ENCODE measurements at places on chromosomes 12 and 14.

DNA sequence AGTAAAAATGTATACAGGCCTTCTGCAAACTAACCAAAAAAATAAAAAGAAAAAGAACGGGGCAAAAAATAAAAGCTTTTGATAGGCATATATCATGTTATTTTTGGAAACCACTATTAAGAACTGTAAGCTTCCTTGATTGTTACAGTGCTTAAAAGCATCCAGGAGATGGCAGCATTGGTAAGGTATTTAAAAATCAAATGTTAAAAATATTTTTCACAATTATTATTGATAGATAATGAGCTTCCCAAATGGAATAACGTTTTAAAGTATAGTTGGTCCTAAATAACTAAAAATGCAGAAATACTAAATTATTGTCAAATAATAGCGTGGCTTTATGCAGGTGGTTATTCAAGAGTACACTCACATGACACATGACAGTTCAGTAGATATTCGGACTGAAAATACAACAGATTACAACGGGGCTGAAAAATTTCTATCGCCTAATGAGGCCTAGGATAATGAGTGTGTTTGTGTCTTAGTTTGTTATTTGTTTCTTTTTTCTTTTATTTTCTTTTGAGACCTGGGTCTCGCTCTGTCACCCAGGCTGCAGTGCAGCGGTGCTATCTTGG, 127.2 kb upstream of the ATF7IP start:
- peak; percentile 37 for DNase-seq

GRCh38 chr12:57771236-57771872, 551 bp downstream of the METTL1 start:
- peak; percentile 97 for DNase-seq

DNA sequence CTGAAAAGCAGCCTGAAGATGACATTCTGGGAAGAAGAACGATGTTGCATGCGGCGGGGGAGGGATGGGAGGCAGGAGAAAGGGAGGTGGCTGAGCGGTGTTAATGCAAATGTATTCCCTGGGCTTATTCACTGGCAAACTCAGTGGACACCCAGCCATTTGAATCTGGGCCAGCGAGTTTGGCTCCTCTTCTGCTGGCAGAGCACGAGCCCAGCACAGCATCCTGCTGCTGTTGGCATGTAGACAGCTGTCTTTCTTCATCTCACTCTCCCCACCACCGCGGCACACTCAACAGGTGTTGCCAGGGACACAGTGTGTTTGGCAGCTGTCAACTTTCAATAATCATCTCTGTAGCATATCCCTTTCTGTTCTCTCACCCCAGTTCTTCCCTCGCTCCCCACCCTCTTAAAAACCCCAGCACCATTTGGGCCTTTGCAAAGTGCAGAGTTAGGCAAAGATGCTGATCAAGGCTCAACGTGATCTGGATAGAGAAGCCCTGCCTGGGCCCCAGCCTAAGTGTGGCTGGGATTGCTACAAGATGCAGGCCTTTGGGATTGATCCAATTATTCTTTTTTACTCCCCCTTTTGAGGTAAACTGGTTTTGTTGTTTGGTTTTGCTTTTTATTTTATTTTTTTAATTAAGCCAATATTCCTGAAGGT, 131.9 kb downstream of the EXOC5 start:
- DNase-seq: no peak

DNA sequence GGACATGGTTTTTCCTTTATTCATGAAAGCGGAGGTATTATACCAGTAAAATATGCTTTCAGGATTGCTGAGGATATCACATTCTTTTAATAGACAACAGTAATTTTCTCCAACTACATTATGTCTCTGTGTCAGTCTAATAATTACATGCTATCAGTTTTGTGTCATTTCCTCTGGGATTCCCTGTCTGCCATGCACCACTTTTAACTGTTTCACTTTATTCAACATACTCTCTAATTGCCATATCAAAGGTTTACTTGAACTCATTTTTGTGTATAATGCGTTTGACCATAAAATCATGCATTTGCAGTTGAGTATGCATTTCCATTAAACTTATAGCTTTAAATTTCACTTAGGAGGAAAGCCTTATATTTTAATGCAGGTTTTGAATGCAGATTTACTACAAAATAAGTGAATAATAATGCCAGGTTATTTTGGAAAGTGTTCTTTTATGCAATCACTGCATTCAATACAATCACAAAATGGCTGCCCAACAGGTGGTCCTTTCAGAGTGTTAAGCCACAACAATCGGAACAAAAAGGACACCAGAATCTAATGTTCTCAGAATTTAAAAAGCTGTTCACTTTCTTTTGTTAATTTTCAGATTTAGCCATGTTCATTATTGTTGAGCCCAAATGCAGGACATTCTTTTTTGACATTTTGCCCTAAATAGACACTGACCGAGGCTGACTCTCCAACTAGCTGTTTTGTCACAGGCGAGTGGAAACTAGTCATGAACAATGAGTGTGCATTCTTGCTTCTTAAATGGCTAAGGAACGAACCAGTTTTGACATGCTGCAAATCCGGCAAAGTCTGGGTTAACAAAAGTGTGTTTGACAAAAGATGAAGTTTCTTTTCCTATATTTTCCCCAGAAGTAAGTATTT, 40.9 kb downstream of the MBIP start:
- no peak for DNase-seq

- DNase-seq: no peak
Measured at GRCh38 chr14:101736071-101736470, 25.4 kb upstream of the PPP2R5C start.

DNA sequence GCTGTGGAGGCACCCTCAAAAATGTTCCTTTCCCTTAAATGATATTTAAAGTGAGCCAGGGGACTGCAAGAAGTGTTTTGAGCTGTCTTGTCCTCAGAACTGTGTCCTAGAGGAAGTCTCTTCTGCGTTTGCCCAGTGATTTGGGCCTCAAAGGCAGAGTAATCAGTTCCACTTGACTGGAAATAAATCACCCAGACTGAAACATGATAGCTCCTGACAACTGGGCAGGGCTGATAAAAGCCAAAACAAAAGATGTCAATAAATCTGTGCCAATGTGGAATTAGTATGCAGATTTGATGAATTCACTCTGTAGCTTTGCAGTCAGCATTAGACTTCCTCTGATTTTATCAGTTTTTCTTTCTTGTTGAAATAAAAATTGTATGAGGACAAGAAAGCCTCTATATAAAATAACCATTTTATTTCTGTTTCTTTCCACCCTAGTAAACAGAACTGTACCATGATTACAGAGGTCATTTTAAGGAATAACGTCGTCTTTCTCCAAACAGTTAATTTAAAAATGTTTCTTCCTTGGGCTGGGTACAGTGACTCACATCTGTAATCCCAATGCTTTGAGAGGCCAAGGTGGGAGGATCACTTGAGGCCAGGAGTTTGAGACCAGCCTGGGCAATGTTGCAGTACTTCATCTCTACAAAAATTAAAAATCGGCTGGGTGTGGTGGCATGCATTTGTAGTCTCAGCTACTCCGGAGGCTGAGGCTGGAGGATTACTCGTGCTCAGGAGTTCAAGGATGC, 180.8 kb downstream of the ERC1 start:
- no peak for DNase-seq

GRCh38 chr12:28550757-28551704, 360.8 kb downstream of the CCDC91 start:
- peak; percentile 83 for DNase-seq

DNA sequence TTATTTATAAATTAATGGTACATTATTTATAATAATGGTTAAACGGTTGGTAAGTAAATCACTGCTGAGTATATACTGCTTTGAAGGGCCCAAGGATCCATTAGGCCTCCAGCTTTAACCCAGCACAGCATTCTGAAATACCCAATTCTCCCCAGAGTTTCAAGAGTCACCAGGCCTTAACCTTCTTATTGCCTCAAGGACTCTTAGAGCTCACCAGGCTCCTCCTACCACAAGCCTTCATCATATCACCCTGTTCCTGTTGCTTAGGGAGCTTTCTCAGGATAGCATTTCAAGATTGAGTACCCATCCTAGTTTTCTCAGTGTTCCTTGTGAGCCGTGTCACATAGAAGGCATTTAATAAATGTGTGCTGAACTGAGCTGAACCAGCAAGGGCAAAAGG, 242.5 kb downstream of the FBXL14 start:
- DNase-seq: no peak

DNA sequence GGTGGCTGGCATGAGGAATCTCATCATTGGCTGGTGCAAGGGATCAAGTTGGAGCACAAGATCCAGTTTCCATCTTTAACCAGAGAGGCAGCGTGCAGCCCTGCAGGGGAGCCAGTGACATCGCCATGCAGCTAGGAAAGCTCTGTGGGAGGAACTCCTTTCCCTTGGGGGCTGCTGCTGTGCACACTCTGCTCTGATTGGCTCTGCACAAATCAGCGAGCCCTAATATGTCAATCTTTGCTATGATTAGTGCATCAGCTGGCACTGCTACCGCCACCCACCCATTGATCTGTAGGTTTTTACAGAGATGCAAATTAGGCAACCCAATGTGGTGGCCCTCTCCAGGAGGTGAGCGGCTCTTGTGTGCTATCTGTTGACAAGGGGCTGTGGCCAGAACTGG, 262.6 kb downstream of the PCNX1 start:
- no peak for DNase-seq

- no peak for DNase-seq
Measured at GRCh38 chr14:55901291-55901690, 216.9 kb upstream of the PELI2 start.

- peak; percentile 89 for DNase-seq
Measured at GRCh38 chr12:8687846-8688601, 9.8 kb upstream of the RIMKLB start.

- DNase-seq: peak; percentile 91
Measured at GRCh38 chr12:76374386-76375020, 26.3 kb upstream of the BBS10 start.

DNA sequence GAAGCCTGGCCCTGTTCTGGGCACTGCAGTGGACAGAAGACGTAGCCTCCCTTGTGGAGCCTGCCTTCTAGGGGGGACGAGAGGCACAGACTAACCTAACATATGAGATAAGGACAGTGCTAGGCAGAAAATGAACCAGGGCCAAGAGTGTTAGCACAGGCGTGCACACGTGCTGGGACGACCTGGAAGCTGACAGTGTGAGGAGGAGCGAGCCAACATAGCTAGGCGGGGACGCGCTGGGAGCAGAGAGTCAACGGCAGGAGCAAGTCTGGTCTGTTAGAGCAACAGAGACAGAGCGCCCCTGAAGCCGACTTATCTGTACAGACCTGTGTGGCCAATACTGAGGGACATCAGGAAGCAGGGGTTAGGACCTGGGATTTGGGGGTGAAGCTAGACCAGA, 8.0 kb downstream of the PXMP2 start:
- no peak for DNase-seq

DNA sequence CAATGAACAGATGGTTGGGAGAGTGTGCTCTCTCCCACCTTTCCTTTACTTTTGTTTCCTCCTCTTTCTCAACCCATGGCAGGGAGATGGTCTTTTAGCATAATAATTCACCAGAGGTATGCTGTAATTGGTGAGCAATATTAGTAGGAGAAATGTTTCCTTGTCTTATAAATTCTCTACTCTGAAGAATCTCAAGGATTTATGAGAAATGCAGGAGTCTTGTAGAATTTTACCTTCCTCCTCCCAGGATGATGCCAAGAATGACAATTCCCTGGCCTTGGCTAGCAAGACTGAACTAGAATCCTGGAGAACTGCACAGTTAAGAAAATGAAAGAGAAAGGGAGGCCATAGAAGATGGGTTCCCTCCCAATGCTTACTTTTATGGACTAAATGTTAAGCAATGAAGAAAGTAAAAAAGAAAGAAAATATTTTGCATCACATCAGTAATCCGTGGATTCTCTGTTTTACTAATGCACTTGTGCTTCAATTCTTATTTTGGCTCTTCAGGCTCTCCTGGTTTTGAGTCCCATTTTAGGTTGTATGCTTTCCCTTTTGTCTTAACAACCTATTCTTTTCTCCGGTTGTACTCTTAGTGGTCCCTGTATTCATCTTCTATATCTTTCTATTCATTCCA, 192.9 kb upstream of the GARIN6 start:
- DNase-seq: peak; percentile 60

- DNase-seq: no peak
Measured at GRCh38 chr14:104098272-104099095, 13.0 kb downstream of the ASPG start.

DNA sequence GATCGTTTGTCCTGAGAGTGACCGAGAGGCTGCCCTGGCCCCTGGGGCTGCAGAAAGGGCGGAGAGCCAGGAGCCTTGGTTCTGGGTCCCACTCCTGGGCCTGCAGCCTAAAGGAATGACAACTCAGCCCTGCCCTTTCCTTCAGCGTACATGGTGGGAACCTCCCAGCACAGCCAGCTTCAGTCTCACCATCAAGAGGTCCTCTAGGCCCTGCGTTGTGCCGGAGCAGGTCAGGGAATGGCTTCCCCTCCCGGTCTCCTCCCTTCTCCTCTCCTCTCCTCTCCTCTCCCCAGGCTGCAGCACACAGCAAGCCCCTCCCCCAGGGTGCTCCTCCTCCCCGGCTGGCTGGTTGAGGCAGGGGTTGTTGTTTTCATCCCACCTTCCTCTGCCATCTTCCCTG, 44.6 kb upstream of the TUNAR start:
- no peak for DNase-seq

- DNase-seq: no peak
Measured at GRCh38 chr12:121388421-121388981, 11.4 kb upstream of the RNF34 start.

GRCh38 chr14:90556666-90557450, 160.0 kb downstream of the CALM1 start:
- no peak for DNase-seq

- DNase-seq: peak; percentile 38
Measured at GRCh38 chr14:21748869-21749303, 75.3 kb upstream of the OR4E1 start.

DNA sequence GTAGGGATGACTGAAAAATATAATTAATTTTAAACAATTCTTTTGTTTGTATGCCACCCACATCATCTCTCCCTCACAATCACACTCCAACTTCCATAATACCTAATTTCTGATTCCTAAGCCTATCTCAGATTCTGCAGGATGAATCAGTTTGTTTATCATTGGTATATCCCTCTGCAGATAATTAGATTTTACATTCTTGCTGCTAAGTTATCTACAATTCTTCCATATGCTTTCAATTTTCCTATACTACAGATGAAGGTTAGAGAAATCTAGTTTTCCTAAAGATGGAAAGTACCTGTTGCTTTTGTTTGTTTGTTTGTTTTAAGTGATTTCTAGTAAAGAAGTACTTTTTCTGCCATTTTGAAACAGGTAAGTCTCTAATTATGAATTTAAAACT, 105.3 kb downstream of the ANKS1B start:
- DNase-seq: no peak

GRCh38 chr12:1618489-1618888, 10.5 kb upstream of the WNT5B start:
- DNase-seq: peak; percentile 63

GRCh38 chr12:1117371-1117770, 126.3 kb downstream of the ERC1 start:
- DNase-seq: no peak

- peak; percentile 83 for DNase-seq
Measured at GRCh38 chr14:104826189-104826860, 25.4 kb downstream of the ZBTB42 start.
